Motor neuron (in vitro differentiated cells): ENCODE measurements at places on chromosomes 7 and 10. TPM values are rescaled to one million over a fixed set of nuclear protein-coding genes. Genes with fewer than 3 reads are reported as not detected.
A peak's percentile ranks its signal among the peaks of the same experiment; 100 is the strongest.

SNCG gene
- 703 and 706 TPM in 2 replicates for total RNA-seq

GRCh38 chr10:90919683-90920574 lies 958 bp downstream of the ANKRD1 start:
- no peak for ATAC-seq

- ATAC-seq: no peak
Measured at GRCh38 chr10:113064039-113064438, 114.0 kb downstream of the TCF7L2 start.

DNA sequence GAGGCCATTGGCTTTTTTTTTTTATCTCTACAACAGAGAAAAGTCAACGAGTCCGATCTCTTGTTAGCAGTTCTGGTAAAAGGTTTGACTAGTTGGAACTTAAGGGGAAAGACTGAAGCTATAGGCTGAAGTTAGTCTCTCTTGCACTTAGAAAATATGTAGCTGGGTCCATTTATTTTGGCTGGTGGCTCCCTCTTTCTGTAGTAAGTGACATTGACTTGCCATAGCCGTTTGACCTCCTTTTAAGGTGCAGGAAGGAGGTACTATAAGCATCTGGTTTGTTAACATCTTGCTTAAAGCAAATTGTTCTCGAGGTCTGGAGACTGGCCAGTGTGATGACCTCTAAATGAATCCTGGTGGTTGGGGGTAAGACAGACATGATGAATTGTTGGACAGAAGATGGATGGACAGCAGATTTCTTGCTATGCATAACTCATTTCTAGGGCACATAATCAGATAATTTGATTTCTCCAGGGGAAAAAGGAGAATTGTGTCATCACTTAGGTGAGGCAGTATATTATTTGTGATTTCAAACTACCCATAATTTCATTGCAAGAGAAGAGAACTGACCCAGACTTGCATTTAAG lies 356.3 kb upstream of the GALNT17 start:
- ATAC-seq: no peak

DNA sequence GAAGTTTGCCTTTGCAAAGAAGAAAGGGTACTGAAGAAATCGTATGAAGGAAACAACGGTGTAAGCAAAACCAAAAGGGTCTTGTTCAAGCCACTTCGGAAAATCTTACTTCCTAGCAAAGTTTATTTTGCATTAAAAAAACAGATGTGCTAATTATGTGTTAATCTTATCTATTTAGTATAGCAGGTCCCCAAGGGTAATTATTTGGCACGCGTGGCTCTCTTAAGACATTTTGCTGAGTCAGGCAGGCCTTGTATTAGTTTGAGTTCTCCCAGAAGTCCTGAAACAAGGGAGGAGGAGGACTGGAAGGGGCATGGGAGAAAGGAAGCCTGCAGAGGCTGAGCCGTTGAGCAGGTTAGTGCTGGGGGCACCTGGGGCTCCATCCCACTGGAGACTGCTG lies 44.9 kb downstream of the TMEM178B start:
- no peak for ATAC-seq

- no peak for ATAC-seq
Measured at GRCh38 chr10:34580643-34581042, 234.5 kb downstream of the PARD3 start.

DNA sequence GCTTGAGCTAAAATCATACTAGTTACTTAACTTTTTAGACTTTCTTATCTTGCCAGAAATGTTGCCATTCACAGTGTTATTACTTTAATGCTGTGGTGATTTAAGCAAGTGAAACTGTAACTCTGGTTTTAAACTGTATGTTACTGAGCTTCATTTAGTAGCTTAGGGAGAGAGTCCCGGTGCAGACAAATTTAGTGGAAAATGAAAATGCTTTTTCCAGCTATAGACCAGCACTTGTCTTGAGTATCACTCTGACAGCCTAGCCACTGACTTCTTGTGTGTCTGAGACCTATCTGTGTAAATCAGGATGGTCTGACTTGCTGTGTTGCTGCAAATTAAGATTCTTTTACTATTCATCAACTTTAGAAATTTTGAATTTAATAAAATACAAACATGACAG lies 200.8 kb downstream of the CACNB2 start:
- ATAC-seq: no peak

DNA sequence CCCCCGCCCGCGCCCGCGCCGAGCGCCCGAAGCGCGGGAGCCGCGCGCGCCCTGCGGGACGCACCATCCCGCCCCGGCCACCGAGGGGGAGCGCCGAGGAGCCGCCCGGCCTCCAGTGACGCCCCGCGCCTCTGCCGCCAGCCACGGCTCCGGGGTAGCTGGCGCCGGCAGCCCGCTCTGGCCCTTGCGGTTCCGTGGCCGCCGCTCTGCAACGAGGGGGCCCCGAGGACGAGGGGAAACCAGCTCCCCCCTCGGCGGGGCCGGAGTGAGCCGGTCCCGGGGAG lies at the start of gene PAXIP1:
Gene PAXIP1 (minus strand): TSS at position 33 of the 284 bp plus-strand sequence. CDS start 195 bp downstream, outside the sequence.
- ATAC-seq: peak; percentile 59

DNA sequence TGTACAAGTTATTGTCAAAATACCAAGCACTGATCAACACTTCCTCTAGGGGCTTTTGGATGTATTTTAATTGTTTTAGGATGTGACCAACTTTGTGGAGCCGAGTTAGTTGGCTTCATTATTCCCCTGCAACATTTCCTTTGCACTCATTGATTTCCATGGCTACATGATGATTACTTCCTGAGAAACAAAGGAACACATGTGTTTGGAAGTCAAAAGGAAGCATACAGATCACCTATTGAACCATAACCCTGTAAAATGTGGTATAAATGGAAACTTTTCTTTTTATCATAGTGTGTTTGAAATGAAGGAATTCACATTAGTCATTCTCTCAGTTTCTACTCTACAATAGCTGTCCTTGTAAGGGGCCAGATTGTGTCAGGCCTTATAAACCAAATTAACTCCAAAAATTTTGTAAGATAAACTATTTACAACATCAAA lies 32.2 kb upstream of the EXOC6 start:
- no peak for ATAC-seq
